GM12892 (cell line): ENCODE measurements at places on chromosomes 11 and 22.

DNA sequence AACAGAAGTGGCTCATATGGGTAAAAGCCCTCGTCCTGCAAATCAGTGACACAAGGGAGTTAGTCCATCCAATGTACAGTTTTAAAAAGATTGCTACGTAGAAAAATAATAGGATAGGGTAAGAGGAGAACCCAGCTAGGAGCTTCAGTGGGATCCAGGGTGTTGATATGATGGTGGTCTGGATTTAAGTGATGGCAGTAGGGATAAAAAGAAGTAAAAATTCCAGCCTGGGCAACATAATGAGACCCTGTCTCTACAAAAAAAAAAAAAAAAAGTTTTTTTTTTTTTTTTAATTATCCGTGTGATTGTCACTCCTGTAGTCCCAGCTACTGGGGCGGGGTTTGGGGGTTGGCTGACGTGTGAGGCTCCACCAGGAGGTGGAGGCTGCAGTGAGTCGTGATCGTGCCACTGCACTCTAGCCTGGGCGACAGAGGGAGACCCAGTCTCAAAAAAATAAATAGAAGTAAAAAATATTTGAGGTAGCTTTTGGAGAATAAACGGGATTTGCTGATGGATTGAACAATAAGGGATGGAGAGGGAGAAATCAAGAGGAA, 7.0 kb upstream of the L3MBTL2 start:
- DNase-seq: no peak

DNA sequence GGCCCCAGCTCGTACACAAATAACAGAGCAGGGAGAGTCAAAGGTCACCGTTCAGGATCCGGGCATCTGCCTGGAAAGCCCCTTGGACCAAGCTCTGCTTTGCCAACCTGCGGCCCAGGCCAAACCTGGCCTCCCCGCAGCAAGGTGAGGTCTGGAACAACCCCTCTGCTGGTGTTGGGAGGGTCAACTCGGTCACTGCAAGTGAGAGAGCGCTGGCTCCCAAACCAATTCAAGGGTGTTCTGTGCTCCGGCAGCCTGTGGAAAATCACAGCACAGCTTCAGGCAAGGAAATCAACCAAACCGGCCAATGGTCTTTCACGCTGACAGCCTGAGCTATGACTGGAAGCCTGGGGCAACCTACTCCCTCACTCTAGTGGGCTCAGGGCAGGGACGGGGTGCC, 63.4 kb downstream of the MYH9 start:
- no peak for DNase-seq

- no peak for DNase-seq
These were observed 2.9 kb upstream of the BTBD10 start for GRCh38 chr11:13465909-13466371.

DNA sequence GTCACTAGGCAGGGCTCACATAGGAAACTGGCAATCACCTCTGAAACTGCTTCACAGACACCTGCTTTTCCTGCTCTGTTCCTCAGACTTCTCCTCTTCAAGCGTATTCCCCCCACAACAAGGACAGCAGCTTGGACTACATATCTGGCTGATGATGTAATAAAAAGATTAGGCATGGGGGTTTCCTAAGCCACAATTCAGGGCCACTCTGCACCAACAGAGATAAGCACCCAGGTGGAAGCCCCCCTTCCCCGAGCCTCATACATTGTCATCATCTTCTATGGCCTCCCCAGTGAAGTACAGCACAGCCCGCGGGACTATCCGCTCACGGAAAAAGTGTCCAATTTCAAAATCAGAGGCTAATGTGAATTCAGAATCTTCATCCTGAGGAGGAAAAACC, 25.0 kb upstream of the PHLDA2 start:
- DNase-seq: no peak

DNA sequence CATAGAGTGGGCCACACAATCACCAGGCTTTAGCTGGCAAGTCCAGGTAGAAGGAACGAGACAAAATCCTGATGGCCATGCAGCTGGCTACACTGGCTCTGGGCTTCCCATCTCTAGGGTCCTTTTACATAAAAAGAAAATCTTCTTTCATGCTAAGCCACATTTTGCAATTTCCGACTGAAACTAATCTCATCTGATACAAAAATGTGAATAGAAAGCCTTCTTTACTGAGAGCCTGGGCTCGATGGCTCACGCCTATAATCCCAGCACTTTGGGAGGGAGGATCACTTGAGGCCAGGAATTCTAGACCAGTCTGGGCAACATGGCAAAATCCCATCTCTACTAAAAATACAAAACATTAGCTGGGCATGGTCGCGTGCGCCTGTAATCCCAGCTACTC, 67.2 kb downstream of the MICAL3 start:
- no peak for DNase-seq
